Right lung (tissue), 10 donors: ENCODE measurements at places on chromosomes 16 and 17. TPM values are rescaled to one million over a fixed set of nuclear protein-coding genes. Genes with fewer than 3 reads are reported as not detected.

GRCh38 chr17:63834431-63835166 lies 7.1 kb upstream of the FTSJ3 start:
- DNase-seq = no peak

Gene SLC13A5
- polyA plus RNA-seq = 0.20 TPM

Gene PNMT
- polyA plus RNA-seq = 2.1 TPM

Gene TCF25
- polyA plus RNA-seq = 126 TPM

DNA sequence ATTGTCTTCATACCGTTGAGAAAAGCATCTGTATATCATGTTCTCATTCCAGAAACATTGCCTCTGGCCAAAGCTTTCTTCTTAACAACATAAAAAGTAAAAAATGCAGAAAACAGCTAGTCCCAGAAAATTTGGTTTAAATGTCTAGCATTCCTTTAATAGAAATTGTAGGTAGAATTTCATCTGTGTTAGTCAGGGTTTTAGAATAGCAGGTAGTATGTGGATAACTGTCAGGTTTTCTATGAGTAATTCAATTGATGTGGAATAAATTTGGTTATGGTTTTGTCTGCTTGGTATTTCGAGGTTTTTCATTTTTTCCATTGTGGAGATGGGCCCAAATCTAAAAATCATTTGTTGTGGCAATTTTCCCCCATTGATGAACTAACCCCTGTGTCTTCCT lies 616.7 kb downstream of the KCNJ2 start:
- DNase-seq = no peak

GRCh38 chr16:63625126-63625525 lies 1496.7 kb downstream of the CDH11 start:
- peak; percentile 50 for DNase-seq

DNA sequence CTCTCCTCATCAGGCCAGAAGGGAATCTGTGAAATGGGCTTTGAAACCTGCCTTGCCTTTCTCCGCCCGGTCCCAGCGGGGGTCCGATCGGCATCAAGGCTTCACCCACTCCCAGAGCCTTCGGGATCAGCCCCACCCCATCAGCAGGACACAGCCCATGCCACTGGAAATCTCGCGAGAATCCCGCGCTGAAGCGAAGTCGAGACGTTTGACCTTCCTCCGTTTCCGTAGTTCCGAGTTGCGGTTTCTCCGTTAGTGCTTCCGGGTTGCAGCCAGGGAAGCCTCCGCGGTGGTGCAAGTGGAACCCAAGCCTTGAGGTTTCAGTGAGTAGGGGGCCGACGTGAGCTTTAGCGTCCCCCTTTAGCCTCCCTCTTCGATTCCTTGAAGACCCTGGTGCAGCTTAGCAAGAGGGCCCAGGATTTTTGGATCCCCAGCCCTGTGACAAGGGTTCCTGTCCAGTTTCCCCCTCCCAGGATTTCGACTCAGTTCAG lies at the start of gene COASY:
Gene COASY, plus strand, starts transcription at position 252 of the 491 bp plus-strand sequence. CDS start 475 bp downstream, outside the sequence.
- DNase-seq = peak; percentile 96

- DNase-seq = no peak
Observed at GRCh38 chr16:79009896-79010295, 590.6 kb downstream of the MAF start.

Gene KRT28
- polyA plus RNA-seq = not detected

Gene B9D1
- polyA plus RNA-seq = 24.1 TPM

GRCh38 chr16:50335196-50335958 lies 33.4 kb downstream of the BRD7 start:
- DNase-seq = no peak

- peak; percentile 42 for DNase-seq
Observed at GRCh38 chr17:40909351-40909750, 24.3 kb upstream of the KRT20 start.
